Stimulated activated CD4-positive, alpha-beta T cell treated with anti-CD3 and anti-CD28 coated beads, Interleukin-15, amount 100 ng/mL, for 48 hours (primary cell): ENCODE measurements at places on chromosomes 1 and 21.

- no peak for DNase-seq
Observed at GRCh38 chr1:214830941-214831340, 227.9 kb downstream of the CENPF start.

DNA sequence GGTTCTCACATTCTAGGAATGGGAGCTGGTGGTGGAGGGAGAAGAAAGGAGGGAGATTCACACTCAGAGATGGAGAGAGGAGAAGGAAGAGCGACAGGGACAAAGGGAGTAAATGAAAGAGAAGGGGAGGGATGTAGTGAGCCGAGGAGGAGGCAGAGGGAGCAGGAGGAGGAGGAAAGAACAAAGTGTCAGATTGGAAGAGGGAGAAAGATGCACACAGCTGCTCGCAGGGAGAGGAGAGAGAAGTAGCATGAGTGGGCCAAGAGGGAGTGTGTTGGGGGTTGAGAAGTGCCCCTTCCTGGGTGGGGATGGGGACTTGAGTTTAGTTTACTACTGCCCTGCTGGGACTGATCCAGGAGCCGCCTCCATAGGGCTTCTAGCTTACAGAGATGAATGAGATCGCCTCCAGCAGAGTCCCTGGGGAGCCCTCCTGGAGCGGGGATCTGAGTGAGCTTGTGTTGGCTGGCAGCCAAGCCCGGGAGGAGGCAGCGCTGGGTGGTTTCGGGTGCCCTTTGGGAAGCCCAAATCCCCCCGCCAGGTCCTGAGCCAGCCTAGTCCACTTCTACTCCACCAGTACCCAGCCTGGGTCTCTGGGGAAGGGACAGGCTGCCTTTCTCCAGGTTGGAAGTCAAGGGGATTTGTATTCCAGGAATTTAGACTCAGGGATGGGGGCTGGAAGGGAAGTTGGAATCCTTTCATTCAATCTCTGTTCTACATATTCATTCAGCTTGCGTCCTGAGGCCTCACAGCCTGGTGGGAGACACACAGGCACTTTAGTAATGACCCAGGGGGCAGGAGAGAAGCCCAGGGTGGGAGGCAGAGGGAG, 20.9 kb downstream of the PTPRU start:
- DNase-seq = no peak

DNA sequence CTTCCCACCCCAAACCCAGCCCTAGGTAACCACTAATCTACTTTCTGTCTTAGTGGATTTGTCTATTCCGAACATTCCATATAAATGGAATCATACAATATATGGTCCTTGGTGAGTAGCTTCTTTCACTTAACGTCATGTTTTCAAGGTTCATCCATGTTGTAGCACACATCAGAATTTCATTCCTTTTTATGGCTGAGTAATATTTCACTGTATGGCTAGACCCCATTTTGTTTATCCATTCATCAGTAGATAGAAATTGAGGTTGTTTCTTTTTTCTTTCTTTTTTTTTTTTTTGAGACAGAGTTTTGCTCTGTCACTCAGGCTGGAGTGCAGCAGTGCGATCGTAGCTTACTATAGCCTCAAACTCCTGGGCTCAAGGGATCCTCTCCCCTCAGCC, 3.2 kb downstream of the SPATA21 start:
- DNase-seq = no peak

DNA sequence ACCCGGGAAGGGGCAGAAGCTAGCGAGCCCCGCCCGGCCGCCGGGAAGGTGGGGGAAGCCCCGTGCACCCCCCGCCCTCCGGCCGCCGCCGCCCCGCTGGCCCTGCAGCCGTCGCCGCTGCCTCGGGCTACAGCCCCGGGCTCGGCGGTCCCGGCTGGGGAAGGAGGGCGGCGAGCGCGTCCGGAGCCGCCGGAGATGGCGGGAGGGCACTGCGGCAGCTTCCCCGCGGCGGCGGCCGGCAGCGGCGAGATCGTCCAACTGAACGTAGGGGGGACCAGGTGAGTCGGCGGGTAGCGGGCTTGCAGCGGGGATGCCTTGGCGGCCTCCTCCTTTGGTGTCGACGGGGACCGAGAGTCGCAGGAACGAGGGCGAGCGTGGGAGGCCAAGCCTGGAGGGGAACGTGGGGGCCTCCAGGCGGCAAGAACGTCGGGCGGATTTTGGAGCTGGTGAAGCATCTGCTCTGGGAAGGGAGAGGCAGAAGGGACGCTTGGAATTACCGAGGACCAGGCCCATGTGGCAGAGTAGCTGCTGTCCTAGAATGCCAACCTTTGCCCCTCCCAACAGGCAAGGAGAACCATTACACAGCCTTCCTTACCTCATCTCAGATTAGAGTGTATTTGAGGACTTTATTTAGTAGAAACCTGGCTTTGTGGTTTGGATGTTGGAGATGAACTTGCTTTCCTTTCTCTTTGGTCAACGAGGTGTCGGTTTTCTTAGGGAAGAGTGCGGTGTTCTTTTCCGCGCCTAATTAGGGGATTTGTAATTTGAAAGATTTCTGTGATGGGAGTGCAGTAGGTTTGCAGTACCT, 591 bp downstream of the KCTD3 start:
- no peak for DNase-seq

DNA sequence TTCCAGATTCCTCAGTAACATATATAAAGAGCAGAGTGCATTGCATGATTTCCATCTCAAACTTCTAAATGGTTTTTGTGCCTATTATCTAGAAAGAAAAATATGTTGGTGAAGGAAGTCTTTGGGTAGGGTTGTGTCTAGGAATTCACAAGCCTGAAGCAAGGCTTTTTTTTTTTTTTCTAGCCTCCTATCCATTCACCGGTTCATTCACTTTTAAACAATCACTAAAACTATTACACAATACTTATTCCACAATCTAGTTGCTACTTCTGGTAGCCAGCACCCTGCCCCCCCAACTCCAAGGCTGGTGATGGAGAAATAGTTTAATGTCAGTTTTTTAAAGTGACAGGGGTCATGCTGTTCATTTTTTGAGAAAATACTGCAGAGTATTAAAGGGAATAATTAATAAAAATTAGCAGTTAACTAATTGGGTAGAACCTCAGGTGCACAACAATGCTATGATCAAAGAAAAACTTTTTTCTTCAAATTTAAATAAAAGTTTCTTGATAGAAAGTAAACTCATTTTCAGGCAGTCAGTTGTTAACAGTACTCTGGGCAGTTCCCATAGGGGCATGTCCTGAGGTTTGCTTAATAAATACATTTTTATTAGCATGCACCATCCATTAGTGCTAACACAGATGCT, 10.9 kb downstream of the IRF2BP2 start:
- no peak for DNase-seq

DNA sequence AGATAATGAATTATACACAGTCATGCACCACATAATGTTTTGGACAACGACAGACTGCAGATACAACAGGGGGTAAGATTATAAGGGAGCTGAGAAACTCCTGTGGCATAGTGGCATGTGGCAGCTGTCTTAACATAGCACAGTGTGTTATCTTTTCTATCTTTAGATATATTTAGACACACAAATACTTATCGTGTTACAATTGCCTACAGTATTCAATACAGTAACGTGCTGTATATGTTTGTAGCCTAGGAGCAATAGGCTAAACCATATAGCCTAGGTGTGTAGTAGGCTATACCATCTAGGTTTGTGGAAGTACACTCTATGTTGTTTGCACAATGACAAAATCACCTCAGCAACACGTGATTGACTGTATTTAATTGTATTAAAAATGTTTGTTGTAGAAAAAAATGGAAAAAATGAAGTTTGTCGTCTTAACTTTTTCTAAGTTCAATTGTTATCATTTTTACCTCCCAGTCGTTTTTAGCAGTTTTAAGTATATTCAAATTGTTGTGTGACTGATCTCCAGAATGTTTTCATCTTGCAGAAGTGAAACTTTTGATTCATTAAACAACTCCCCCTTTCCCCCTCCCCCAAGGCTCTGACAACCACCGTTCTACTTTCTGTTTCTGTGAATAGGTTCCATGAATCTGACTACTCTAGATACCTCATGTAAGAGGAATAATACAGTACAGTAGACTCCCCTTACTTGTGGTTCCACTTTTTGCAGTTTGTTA, 351.0 kb upstream of the B3GALT2 start:
- DNase-seq = peak; percentile 75

DNA sequence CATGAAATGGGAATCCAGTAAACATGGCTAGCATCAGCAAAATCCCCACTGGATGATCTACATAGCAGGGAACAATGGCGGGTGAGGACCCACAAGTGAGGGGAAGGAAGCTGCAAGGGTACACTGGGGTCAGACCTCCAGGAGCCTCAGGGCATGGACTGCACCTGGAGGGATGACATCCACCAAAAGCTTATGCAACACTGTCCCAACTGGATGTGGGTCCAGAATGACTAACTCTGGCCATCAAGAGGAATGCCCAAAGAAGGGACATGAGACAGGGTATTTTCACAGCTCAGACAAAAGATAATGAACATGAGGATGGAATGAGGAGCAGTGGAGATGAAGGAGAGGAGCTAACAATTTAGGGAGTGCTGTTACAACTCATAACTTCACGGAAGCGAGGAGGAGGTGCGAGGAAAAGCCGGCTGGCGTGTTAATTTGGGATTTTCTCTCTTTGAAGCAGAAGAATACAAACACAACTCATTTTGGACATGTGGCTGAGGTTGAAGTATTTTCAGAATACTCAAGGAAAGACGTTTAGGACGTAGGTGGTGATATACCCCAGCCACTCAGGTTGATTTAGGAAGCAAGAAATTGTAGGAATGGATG, 5.7 kb downstream of the HLCS start:
- DNase-seq = no peak

DNA sequence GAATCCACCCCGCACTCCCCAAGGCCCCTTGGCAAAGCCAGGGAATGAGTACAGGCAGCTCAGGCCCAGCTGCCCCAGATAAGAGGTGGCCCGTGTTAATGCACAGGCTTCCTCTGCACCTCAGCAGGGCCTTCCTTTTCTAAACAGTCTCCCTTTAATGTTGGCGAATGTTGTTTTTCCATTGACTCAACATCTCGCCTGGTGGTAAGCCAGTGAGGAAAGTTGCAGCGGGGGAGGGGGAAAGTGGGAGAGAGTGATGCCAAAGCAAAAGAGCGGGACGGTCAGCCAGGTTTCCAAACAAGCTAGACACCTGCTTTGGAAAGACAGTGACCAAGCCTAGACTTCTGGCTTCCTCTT, 10.3 kb upstream of the PROX1 start:
- DNase-seq = no peak

DNA sequence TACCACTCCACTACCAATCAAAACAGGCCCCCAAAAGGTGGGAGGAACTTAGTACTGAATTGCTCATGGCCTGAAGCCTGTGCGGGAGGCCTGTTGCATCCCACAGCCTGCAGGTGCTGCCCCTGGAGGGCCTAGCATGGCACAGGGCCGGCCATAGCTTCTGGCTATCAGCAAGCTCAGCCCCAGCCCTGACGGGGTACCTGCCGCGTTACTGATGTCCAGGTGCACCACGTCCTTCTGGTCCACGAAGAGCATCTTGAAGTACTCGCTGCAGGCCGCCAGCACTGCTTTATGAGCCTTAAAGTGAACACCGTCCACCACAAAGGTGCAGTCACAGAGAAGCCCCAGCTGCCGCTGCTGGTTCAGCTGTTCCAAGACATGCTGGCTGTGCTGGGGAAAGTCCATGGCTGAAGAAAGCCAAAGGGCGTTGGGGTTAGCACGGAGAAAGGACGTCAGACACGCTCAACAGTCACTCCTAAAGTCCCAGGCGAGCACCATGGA, 27.8 kb downstream of the ZBTB17 start:
- no peak for DNase-seq

DNA sequence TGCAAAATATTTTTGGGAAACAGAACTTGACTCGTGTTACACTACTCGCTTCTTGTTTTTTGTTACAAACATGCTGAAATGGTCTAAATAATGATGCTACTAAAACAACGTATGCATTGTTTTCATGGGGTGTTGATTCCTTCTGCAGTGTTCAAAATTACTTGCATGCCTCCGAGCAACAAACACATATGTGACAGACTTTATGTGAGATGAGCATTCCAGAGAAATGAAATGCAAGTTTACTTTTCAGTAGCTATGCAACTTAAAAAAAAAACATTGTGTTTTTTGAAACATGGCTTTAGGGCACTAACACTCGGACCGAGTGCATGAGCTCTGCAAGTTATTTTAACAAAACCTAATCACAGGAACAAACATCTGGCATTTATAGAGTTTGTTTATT, 84.8 kb downstream of the CAMTA1 start:
- DNase-seq = no peak

DNA sequence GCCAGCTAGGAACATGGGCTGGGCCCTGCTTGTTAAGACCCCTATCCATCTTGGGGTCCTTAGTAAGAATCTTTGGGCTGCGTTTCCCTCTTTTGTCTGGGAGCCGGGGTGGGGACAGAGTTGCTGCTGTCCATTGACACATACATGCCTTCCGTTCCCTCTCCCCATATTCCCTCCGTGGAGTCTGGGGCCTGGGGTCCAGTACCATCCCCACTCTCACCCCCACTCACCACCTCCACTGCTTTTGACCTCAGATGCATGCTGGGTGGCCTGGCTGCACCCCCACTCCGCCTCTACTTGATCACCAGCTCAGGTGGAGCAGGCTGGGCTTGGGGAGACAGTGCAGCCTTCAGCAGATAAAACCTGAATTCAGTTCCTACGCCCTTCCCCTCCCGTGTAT, 3.3 kb downstream of the RD3 start:
- no peak for DNase-seq

DNA sequence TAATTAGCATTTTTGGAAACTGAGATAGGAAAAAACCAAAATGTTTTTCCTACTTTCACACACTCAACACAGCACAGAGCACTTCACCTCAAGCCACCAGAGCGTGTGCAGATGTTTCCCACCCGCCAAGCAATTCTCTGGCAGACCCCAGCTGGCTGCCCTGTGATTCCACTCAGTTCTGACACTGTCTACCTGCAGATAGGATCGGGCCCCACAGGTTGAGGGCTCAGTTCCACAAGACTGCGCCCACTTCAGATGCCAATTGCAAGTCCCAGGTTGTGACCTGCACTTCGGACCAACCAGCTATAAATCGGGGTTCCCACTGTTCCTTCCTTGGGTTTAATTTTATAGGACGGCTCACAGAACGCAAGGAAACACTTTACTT, 9.9 kb downstream of the KIAA1614 start:
- no peak for DNase-seq

GRCh38 chr1:7705048-7705907, 65.8 kb upstream of the VAMP3 start:
- no peak for DNase-seq

DNA sequence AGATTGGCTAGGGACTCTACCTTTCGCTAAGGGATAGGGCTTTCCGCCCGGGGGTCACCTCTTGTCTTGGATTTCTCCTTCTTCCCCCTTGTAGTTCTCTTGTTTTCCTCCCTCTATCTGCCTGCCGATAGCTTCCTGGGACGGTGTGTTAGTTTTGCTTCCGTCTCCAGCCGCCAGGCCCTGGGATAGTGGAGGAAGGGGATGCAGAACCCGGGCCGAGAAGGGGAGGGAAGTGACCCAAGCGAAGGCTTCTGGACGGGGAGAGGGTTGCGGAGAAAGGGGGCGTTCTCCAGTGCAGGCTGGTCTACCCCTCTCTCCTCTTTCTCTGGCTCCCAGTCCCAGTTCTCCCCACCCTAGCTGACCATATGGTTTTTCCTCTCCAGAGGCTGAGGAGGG, 871 bp downstream of the TUFT1 start:
- DNase-seq = no peak

- DNase-seq = no peak
Observed at GRCh38 chr1:6873298-6874015, 88.2 kb downstream of the CAMTA1 start.
